ENCODE measurements at places on chromosomes 1 and 21.
A peak's percentile ranks its signal among the peaks of the same experiment; 100 is the strongest.

DNA sequence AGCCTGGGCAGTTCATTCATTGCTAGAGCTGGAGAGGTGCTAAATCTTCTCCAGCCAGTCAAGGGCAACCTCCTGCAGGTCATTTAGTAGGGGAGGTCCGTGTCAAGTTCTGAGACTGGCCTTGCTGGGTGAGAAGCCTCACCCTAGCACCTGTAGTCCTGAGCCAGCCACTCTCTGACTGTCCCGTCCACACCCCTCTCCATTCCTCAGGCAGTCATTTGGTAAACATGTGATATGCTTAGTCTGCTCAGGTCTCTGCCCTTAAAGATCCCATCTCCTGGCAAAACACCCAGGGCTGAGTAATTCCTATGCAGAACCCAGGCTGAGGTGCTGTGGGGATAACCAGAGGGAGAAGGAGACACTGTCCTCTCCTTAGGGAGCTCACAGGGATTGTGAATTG is 13.7 kb upstream of the IGFN1 start:
- DNase-seq, result no peak

DNA sequence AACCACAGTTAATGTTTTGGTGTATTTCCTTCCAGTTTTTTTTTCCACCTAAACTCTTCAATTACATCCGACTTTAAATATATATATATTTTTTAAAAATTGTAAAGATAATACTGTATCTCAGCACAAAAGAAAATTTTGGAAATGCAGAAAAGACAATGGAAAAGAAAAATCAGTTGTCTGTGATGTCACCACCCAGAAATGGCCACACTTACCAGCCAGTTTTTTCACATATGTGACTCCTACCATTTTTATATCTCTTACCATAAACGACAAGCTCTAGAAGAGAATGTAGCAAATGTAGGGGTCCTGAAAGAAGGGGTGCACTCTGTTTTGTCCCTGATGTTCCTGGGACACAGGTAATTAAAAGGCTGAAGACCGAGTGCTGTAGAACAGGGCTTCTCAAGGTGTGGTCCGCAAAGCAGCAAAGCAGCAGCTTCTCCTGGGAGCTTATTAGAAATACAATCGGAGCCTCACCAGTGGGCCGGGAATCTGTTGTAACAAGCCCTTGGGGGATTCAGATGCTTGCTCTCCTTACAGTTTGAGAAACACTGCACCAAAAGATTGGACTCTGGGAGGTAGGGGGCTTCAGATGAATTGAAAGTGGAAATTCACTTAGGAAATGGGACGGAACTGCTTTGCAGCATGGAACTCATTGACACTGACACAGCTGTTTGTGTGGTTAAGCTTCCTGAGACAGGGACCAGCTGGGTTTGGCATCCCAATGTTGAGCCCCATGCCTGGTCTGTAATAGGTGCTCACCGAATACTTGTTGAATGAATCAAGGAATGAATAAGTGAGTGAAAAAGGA is 44.1 kb downstream of the ALPL start:
- no peak for DNase-seq

GRCh38 chr1:36520056-36520455 is 37.3 kb upstream of the CSF3R start:
- DNase-seq, result no peak

GRCh38 chr1:119219711-119220110 is 79.3 kb upstream of the WARS2 start:
- no peak for DNase-seq

GRCh38 chr1:232687304-232687703 is 57.4 kb upstream of the SIPA1L2 start:
- no peak for DNase-seq

- no peak for DNase-seq
These were observed 32.9 kb upstream of the AGPAT3 start for GRCh38 chr21:43832158-43832550.

DNA sequence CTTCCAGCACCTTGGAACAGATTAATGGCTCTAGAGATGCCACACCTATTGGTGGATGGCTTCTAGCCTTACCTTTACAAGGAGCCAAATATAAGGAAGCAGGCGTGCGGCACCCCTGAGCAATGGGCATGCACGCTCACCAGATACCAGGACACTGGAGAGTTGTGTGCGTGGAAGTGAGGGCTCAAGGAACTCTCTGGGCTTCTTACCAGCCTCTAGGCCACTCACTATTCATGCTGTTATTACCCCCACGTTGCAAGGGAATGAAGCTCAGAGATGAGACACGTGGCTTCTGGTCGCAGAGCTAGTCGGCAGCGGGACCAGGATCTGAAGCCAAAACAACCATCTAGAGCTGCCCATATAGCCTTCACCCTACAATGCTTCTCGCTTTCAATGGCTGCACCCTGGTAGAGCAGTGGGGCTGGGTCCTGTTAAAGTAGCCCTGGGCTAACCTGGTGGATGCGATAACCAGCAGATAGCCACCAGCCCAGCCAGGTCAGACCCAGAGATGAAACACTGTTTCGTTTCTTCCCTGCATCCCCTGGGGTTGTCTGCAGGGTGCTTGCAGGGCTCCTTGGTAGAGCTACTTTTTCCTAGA is 396.4 kb upstream of the VAMP3 start:
- no peak for DNase-seq

GRCh38 chr1:244653439-244654107 is 647 bp downstream of the DESI2 start:
- no peak for DNase-seq

DNA sequence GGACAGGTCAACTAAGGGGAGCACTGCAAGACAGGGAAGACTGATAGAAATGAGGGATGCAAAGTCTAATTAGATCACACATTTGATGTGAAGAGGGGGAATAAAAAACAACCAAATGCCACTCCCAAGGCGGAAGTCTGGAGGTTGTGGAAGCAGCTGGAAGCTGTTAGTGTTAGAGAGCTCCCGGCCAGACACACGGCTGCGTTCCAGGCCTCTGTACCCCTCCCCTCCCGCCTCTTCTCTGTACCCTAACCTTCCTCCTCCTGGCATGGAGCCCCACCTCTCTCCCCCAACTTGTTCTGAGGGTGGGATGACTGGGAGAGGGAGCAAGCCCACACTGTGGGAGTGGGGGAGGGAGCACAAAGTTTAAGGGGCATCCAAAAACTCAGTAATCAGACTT is 67.0 kb downstream of the PLEKHA6 start:
- DNase-seq, result no peak

- DNase-seq, result no peak
These were observed 49.4 kb downstream of the NGF start for GRCh38 chr1:115288591-115289198.

DNA sequence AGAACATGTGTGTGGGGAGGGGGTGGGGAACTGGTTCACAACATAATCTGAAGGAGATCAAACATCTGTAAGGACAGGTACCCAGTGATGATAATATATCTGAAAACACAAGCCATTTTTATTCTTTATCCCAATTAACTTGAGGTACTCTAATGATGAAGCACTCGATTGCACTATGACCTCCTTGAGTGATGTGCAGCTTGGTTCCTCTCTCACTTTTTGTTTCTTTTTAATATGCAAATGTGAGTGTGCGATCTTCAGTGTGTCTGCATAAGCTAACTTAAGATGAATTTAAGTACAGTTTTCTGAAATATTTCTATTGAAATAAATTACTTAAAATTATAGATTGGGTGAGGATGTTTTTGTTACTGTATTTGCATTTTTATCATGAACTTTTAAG is 50.6 kb upstream of the ANGPTL1 start:
- no peak for DNase-seq

DNA sequence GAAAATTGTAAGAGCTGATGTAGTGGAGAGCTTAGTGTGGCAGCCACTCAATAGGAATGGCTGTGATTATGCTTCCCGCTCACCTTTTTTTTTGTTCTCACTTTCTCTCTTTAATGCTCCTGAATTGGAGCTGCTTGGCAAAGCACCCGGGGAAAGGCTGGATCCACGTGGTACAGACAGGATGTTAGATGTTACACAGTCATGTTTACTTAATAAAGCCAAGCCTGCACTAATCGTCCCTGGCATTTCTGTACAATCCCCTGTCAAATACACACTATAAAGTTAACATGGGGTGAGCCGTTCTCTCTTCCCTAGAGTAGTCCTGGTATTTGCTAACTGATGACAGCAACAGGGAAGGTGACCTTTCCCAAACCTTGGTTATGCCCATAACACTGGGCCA is 187.8 kb downstream of the ZSCAN20 start:
- DNase-seq, result no peak

- peak; percentile 61 for DNase-seq
These were observed 1.4 kb downstream of the BACH1 start for GRCh38 chr21:29299916-29300806.

GRCh38 chr1:167052389-167052788 is 37.8 kb downstream of the GPA33 start:
- DNase-seq, result no peak

DNA sequence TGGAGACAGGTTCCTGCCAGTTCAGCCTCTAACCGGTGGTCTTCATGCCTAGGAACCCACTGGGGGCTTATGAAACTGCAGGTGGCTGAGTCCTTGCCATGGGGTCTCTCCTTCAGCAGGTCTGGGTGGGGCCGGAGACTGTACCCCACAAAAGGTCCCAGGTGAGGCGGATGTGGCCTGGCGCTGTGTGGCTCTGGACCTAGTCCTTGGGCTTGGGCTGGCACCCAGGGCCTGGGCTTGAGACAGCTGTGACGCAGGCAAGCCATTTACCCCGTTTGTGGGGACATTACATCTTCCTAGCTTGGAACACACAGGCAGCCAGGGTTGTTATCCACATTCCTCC is 5.9 kb upstream of the SLX9 start:
- DNase-seq, result no peak

- no peak for DNase-seq
These were observed 279.2 kb downstream of the NEGR1 start for GRCh38 chr1:72003092-72003491.

DNA sequence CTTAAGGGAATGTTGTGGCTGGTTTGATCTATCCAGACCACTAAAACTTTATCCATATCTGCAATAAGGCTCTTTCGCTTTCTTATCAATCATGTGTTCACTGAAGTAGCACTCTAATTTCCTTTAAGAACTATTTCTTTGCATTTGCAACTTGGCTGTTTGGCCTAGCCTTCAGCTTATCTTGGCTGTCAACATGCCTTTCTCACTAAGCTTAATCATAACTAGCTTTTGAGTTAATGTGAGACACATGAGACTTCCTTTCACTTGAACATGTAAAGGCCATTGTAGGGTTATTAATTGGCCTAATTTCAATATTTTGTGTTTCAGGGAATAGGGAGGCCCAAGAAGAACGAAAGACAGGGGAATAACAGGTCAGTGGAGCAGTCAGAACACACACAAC is 124.7 kb downstream of the TNFSF18 start:
- DNase-seq, result no peak

GRCh38 chr21:32900814-32901213 is 124.9 kb upstream of the OLIG2 start:
- DNase-seq, result no peak

DNA sequence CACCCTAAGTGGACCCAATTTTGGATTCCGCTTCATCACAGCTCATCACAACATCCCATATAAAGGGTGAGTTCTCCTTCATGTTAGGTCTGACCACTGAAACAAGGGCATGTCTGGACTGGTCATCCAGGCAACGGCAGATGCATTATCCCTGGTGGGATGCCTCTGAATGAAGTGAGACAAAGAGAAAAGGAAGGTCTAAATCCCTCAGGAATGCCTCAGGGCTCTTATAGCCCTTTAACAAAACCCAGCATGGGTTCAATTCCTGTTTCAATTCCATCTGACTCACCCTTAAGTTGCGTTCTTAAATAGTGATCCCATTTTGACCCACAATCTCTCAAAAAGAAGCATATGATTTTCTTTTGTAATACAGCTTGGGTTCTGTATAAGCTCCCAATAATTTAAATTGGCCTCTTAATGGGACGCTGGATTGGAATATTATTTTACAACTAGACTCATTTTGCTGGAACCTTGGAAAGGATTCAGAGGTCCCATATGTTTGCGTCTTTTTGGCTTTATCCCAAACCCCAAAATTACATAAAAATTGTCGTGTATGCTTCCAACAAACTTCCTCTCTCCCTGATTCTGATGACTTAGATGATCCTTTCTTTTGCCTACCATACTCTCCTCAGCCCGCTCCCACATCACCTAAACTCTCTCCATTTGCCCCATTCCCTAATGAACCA is 287.4 kb upstream of the ZP4 start:
- no peak for DNase-seq

DNA sequence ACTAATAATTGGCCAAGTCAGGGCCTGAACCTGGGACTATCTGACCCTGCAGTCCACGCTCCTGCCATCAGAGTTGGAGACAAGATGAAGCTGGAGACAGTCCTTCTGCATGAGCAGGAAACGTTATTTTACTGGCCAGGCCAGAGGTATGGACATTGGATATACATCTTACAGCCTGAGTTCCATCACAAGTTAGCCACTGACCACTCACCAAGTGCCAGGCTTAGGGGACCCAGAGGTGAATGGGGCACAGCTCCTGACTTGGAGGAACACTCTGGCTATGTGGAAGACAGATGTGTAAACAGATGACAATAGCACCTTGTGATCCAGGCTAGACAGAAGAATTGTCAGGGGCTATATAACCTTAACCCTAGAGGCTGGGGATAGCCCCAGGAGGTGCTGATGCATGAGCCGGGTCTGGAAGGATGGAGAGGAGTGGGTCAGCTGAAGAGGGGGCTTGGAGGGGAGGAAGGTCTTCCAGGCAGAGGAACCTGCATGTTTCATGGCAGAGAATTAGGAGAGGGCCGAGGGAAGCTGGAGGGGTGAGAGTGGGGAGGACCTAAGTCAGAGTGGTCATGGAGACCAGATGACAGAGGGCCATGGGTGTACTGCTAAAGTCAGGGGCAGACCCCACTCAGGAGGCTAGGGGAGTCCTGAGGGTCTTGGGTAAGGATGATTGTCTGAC is 52.5 kb upstream of the DMRTB1 start:
- no peak for DNase-seq

DNA sequence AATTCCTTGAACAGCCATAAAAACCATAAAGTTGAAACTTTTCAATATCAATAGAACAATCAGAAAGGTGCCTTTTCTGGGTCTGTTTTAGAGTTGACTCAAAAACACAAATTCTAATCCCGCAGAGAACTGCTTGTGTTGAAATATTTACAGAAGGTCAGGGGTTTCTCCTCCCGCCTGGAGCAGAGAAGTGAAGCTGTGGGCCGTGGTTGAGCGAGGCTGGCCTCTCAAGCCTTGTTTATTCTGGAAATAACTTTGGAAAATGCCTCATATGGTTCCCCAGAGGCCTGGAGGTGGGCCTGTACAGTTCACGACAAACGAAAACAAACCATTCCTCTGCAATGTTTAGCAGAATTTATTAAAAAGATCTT is 90.8 kb upstream of the ERRFI1 start:
- DNase-seq, result no peak

DNA sequence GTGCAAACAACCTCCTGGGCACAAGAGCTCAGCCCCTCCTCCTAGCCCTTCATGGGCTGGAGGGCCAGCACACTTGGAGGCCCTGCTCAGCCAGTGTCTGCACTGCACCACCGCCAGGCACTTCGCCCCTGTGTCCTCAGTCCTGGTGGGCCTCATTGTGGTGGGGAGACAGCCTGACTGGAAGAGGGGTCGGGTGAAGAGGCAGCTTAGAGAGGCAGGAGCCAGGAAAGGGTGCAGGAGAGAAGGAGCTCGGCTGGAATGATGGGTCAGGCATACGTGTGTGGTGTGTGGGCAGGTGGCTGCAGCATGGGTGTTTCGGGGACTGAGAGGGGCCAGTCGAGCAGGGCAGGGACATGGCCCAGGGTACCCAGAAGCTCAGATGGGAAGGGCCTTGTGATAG is 4.1 kb downstream of the WNT3A start:
- DNase-seq, result no peak

All from SHP77 treated with DMSO at 0.1 percent for 48 hours (cell line).